ENCODE measurements at places on chromosomes 7 and 10.

DNA sequence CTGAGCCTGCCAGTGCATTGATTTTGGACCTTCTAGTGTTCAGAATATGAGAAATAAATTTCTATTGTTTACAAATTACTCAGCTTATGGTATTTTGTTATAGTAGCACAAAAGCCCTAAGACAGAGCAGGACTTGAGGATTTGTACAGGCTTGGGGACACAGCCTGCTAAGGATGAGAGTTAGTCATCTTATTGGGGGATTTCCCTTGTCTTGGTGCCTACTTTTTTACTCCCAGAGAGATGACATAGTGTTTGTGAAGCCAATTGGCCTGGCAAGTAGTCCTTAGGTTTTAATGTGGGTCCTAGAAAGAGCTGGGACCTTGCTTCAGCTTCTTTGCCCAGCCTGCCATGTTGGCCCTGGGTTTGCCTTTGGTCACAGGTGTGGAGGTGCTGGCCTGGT, 364.0 kb downstream of the REEP3 start:
- no peak for DNase-seq

DNA sequence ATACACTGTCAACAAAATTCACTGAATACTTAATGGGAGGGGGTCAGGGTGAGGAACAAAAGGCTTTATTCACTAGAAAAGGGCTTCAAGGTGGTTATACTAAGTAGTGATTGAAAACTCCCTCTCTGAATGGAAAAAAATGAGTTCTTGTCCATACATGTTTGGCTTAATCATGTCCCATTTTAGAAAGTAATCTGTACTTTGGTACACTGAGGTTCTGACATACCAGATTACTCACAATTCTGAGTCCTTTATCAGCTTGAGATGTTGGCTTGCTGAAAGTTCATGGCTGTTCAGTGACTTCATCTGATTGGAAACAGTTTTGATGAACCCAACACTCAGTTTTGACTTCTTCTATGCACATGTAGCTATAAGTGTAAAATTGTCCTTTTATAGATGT, 12.8 kb upstream of the NOBOX start:
- DNase-seq: no peak

DNA sequence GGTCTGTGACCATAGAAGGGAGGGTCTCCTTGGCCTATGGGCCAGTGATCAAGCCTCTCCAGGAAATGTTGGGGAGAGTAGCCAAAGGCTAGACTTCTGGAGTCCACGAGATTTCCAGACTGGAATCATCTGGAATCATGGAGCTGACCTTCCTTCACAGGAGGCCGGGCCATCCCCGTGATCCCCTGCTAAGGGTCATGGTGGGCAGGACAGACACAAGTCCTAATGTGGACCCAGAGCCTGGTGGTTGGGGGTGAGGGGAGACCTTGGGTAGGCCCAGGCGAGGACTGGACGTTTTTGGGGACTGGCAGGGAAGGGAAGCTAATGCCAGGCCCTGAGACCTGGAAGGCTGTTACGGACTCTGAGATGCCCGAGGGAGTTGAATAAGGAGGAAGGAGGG, 9.8 kb upstream of the GRID1 start:
- no peak for DNase-seq

DNA sequence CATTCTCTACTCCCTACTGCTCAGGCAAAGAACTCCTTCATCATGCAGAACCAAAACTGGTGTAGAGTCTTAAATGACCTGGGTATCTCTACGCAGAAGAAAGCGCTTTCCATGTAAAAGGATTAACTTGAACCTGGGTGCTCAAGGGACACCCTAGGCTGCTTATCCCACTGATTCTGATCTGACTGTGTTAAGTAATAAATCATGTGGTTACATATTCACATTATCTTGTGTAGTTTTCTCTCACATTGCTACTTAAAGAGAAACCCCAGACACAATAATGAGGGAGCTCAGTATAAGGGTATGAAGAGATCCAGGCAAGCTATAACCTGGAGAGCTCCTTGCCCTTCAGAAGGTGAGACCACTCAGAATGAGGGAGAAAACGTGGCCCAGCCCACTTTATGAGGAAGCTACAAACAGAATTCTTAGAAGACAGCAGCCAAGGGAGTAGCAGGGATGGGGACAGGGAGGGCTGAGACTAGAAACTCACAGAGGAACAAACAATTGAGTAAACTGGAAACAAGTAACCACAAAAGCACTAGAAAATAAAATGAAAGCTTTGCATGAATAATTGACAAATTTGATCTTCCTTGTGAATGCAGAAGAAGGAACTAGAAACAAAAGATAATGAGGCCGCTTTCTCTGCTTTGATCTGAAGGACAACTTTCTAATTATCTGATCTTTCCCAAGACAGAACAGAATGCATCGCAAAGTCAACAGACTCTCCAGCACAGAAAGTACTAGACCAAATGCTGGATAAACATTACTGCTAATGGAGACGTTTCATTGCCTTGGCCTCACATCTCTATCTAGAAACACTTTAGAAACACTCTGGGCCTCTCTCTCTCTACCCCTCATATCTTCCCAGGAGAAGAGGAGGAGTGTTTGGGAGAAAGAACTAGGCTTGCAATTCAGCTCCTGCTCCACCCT, 76.1 kb downstream of the LRRC17 start:
- DNase-seq: no peak

DNA sequence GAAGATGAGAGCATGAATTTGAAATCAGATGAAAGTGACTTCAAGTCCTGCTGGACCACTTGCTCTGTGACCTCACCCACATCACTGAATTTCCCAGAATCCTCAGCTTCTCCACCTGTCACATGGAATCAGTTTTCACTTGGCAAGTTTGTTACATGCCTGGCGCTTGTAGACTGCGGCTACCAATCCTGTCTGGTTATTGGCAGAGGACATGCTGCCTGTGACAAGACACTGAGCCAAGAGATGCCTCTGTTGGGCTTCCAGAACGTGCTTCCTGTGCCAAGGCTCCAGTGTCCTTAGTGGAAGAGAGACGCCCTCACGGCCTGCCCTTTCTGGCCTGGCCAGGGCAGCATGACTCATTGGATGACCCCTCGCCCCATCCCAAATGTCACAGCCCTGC, 4.4 kb upstream of the MYL10 start:
- DNase-seq: no peak

DNA sequence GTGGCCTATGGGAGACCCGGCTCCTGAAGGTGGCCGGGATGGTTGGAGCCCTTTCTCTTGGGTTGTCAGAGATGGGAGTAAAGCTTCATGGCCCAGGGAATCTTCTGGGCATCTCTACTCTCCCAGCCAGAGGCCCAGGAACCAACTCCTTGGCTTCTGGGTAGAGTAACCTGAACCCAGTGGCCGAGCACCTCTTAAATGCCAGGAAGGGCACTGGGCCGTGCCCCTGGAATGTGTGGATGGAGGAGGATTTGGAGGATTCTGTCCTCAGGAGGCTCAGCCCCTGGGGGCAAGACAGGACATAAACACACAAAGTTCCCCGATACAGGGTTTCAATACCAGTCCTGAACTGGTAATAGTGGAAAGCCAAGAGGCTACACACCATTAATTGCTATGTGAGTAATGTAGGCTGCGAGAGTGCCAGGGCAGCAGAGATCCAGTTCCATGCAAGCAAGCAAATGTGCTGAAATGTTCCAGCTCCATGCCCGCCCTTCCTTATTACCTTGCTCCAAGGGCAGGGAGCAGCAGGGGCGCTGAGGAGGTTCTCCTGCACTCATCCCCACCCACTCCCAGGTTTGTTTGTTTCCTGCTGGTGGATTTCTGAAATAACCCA, 1.2 kb downstream of the PALD1 start:
- no peak for DNase-seq

GRCh38 chr7:28488061-28488791, 75.9 kb downstream of the CREB5 start:
- DNase-seq: no peak

GRCh38 chr10:110724937-110725336, 80.8 kb downstream of the RBM20 start:
- no peak for DNase-seq

All from spinal cord (tissue), 10 donors.